ENCODE measurements at places on chromosomes 2 and 18.

GRCh38 chr18:35490894-35491699 is 6.7 kb downstream of the INO80C start:
- no peak for DNase-seq

GRCh38 chr2:134944975-134945374 is 26.4 kb downstream of the CCNT2 start:
- DNase-seq = no peak

- DNase-seq = no peak
These were observed 206.2 kb downstream of the ARL4C start for GRCh38 chr2:234290671-234291070.

GRCh38 chr2:195563857-195564512 is 93.0 kb upstream of the SLC39A10 start:
- DNase-seq = no peak

GRCh38 chr2:8481463-8482009 is 200.3 kb upstream of the ID2 start:
- DNase-seq = no peak

DNA sequence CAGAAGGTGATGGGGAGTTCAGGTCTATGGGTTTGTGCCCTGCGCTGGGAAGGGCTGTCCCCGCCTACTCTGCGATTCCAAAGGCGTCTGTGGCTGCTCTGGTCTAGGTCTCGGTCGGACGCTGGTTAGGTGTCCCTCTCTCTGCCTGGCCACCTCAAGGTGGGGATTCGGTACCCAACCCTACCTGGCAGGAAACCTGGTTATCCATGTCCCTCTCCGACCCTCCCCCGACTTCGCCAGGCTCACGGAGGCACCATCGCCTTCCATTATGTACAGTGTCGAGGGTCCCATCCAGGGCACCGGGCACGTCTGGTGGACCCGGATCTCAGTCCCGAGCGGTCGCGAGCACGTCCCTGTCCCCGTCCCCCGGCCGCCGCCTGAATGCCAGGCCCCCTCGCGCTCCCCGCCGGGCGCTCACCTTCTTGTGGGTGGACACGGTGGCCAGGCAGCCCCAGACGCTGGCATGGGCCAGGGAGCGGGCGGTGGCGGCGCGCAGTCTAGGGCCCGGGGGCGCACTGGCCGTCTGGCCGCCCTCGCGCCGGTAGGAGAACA is 628 bp downstream of the CREG2 start:
- no peak for DNase-seq

All from H54 (cell line).